Kidney capillary endothelial cell (primary cell): ENCODE measurements at places on chromosomes 1 and 21.
A peak's percentile ranks its signal among the peaks of the same experiment; 100 is the strongest.

DNA sequence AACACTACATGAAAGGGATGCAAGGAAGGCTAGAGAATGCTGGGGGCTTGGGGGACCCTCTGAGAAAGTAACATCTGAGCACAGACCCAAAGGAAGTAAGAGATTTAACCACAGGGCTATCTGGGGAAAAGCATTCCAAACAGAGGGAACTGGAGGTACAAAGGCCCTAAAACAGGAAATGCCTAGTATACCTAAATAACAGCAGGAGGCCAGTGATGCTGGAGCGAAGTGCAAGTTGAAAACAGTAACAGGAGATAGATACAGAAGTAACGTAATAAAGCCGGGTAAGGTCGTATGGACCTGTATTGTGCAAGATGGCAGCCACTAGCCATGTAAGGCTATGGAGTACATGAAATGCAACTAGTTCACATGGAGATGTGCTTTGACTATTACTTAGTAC, 52.1 kb downstream of the CD34 start:
- no peak for DNase-seq

- DNase-seq, result peak; percentile 56
These were observed 317.1 kb downstream of the DPYD start for GRCh38 chr1:97603776-97604175.

- DNase-seq, result no peak
These were observed 121.2 kb upstream of the SGIP1 start for GRCh38 chr1:66412704-66413103.

GRCh38 chr1:55814967-55815366, 599.8 kb upstream of the USP24 start:
- DNase-seq, result no peak

DNA sequence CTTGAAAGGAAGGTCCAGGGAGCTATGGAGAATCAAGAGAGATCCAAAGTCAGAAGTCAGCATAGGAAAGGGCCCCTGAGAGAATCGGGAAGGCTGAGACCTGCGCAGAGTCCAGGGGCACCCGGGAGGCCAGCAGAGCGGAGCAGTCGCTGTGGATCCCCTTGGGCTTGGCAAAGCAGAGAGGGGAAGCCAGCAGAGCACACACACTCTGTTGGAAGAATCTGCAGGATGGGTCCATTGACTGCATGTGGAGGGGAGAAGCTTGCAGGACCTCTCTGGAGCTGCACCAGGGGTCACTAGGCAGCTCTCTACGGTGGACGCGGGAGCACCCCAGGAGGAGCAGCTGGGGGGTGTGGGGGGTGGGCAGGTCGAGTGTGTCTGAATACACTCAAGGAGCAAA, 6.4 kb downstream of the RIPK4 start:
- DNase-seq, result no peak
